ENCODE measurements at places on chromosomes 1 and 21. TPM values are rescaled to one million over a fixed set of nuclear protein-coding genes. Genes with fewer than 3 reads are reported as not detected.

GRCh38 chr1:179296356-179297104 is 2.9 kb downstream of the SOAT1 start:
- no peak for DNase-seq

GRCh38 chr1:84282780-84283333 is 18.7 kb upstream of the SAMD13 start:
- no peak for DNase-seq

DNA sequence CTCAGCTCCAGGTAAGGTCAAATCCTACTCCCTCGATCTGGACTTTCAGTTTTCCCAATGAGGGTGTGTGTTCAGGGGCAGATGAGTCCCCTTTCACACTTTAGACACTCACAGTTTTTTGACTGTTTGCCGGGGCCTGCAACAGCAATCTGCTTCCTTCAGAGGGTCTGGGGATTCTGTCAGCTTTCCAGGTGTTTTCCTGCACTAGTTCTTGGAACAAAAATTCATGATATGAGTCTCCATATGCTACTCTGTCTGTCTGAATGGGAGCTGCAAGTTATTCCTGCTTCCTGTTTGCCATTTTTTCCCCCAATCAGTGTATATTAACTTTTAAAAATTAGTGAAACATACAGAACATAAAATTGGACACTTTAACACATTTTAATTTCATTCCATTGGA is 24.3 kb downstream of the CYP4B1 start:
- DNase-seq: no peak

The TEX38 gene
- not detected for total RNA-seq

The LRRC38 gene
- not detected for total RNA-seq

GRCh38 chr1:166036092-166036491 is 130.7 kb downstream of the FAM78B start:
- no peak for DNase-seq

The OR2T34 gene
- total RNA-seq: not detected

The KLHDC7A gene
- not detected for total RNA-seq

The PGBD5 gene
- 0.07 TPM for total RNA-seq

DNA sequence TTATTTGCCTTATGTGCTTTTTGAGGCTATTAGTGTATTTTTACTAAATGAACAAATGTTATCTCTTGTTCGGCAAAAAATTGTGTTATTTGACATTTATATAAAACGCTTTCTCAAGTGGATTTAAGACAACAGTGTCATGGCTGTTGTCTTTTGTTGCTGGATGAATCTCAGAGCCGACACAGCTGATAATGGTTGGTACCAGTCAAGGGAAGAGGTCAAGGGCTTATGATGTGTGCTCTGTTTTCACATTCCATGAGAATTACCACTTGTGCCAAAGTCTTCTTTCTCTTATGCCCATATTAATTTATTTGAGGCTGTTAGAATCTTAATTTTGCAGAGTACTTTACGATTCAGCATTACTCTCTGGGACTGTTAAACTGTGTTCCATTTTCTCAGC is 17.9 kb upstream of the CD101 start:
- DNase-seq: no peak

GRCh38 chr21:35381743-35382310 is 332.7 kb upstream of the RUNX1 start:
- no peak for DNase-seq

DNA sequence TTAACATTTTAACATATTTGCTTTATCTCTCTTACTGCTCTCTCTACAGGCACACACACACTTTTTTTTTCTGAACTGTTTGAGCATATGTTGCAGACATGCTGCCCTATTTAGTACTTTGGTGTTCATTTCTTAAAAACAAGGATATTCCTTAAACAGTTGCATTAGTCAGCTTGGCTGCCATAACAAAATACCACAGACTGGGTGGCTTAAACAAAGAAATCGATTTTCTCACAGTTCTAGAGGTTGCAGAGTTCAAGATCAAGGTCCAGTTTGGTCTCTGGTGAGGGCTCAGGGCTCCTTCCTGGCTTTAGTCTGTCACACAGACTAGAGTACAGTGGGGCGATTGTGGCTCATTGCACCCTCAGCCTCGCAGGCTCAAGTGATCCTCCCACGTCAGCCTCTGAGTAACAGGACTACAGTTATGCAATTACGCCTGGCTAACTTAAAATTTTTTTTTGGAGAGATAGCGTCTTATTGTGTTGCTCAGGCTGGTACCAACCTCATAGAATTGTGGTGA is 46.7 kb downstream of the RPRD2 start:
- no peak for DNase-seq

GRCh38 chr1:167430849-167431242 is 87.5 kb downstream of the CD247 start:
- no peak for DNase-seq

DNA sequence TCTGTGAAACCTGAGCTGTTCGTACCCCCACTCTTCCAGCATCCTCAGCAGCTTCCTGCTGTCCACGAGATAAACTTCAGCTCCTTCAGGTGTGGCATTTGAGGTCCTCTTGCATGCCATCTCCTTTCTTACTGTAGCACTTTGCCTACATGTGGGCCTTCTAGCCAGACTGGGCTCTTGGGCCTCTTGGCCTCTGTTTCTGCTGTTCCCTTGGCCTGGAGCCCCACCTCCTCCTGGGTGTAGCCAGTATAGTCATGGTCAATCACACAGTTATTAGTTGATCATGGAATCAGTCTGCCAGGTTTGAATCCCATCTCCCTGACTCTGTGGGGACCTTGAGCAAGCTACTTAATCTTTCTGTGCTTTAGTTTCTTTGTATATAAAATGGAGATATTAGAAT is 26.4 kb downstream of the TMEM53 start:
- DNase-seq: no peak

The TFF3 gene
- not detected for total RNA-seq

DNA sequence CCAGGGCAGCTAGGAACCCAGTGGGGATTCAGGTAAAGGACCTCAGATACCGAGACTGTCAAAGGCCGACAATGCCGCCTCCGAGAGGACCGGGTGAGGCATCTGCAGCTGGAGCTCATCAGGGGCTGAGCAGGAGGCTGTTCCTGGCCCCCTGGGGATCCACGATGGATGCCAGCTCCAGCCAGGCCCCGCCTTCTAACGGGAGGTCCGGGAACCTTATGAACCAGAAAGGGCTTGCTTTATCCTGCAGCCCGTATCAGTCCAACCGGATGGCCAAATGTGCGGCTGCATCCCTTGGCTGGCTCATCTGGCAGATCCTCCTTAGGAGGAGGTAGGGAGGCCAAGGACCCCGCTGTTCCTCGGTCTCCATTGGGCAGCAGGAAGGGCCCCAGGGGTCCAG is 32.0 kb downstream of the SLC45A1 start:
- no peak for DNase-seq

DNA sequence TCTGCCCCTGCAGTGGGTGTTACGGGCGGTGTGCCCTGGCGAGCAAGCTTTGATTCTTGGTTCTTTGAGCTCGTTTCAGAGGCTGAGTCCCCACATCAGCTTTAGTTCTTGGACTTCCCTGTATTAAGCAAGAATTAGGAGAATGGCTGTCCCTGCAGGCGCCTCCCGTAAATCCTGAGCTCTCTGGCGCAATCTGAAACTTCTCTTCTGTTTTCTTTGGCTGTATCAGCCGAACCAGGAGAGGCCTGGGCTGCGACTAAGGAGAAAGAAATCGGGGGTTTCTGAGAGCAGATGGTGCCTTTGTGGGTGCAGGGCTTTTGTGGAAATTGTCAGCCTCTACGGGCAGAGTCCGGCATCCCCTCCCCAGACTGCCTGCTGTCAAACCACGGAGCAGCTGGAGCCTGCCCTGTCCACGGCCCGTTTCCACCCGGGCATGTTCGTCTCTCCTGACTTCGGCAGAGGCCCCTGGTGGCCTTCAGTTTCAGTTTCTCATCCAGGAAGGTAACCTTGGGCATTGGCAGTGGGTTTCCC is 17.9 kb downstream of the CSTB start:
- DNase-seq: no peak

All from pulmonary artery endothelial cell (primary cell).